Cortex of kidney (tissue), 1 donor: ENCODE measurements at places on chromosomes 4 and X.

- no peak for DNase-seq
These were observed 33.5 kb downstream of the PTPN13 start for GRCh38 chr4:86627462-86628135.

DNA sequence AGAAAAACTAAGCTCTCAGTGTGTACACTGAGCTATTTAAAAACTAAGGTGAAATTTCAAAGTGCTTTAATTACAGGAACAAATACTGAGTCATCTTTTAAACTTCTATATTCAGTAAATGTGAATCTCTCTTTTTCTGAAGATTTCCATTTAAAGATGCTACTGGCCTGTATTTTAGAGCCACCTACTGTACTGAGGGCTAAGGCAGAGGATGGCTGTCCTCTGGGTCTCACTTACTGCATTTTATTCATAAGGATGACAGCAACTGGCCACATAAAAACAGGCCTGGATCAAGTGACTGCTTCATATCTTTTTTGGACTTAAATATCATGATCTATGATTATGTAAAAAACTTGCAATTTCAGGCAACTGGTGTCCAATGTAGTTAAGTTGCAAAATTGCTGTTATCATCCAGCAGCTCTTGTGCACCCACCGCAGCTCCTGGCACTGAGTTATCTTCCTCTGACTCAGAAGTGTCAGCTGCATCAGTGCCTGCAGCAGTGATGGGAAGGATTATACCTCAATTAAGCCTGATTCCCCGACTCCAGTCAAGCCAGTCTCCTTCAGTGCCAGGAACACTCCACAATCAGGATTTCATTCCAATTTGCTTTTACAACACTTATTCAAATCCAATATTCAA lies 1073.7 kb downstream of the PDHA2 start:
- no peak for DNase-seq

GRCh38 chr4:42363614-42364013 lies 33.7 kb upstream of the SHISA3 start:
- no peak for DNase-seq

DNA sequence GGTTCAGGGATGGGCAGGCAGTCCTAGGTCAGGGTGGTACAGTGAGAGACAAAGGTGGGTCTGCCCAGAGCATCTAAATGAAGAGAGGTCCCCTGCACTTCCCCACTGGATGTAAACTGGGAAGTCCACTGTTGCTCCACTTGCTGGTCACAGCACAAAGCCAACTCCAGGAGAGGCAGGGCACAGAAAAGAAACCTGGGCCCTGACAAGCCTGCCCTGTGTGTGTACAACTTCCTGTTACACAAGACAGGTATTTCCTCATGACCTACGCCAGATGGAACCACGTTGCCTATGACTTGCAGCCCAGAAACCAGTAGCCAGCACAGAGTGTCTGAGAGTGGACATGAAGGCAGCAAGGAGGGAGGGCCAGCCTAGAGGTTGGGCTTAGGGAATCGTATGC lies 161.8 kb downstream of the SH3KBP1 start:
- DNase-seq, result no peak

- no peak for DNase-seq
These were observed 288.9 kb downstream of the IL1RAPL2 start for GRCh38 chrX:104854790-104855340.

- DNase-seq, result no peak
These were observed 31.1 kb downstream of the CLDN22 start for GRCh38 chr4:183288955-183289354.

- no peak for DNase-seq
These were observed 121.1 kb downstream of the SPATA18 start for GRCh38 chr4:52172166-52172565.

- no peak for DNase-seq
These were observed 142.8 kb upstream of the PPP1R2C start for GRCh38 chrX:42920752-42921151.

GRCh38 chr4:185471235-185472102 lies at the start of gene CCDC110:
Gene CCDC110 (minus strand): TSS chr4:185471733. CDS start chr4:185471683, 50 bp downstream.
- DNase-seq, result no peak

DNA sequence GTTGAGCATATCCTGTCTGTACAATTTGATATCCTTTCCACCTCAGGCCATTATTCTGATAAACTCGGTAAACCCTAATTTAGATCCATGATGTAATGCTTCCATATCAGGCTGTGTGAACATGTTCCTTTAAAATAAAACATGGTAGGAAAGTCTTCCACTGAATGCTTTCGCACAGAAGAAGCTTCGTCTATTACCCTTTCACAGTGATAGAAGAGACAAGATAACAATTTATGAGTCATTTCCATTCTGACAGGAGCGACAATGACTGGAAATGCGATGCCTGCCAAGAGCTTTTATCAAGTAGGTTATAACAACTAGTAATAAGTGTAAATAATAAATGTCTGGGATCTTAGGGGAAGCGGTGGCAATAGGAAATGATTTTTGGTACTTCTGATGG lies 98.8 kb downstream of the TTC29 start:
- DNase-seq, result no peak

DNA sequence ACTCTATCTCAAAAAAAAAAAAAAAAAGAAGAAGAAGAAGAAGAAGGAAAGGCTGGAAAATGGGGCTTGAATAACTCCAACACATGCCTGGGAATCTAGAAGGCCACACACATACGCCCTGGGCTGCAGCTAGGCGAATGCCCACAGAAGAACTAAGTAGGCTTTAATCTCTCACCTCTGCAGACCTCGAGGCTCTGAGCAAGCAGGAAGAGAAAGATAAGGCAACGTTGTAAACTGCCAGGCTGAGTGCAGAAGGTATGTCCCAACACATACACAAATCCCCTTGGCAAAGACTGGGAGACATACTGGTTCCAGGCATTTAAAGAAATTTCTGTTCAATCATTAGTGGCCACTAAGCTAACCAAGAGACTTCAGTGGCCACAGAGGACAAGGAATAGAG lies 18.4 kb downstream of the SLC38A5 start:
- no peak for DNase-seq

DNA sequence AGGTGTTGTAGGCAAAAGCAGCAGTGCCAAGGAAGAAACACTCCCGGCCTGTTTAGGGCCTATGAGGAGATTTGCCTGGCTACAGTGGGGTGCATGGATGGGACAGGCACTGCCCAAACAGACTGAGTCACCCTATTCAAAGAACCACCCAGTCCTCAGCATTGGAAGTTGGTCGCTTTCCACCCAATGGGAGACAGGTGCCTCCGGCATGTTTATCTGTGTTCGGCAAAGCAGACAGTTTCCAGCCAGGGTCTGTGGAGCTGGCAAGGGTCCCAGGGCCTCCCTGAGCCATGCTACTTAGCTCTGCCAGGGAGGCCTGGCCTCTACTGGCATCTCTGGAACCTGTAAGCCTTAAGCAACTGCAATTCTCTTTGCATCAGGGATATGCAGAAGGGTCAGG lies 165.1 kb upstream of the ATP6AP2 start:
- DNase-seq, result no peak

GRCh38 chr4:183721207-183722081 lies 62.4 kb downstream of the TRAPPC11 start:
- no peak for DNase-seq

DNA sequence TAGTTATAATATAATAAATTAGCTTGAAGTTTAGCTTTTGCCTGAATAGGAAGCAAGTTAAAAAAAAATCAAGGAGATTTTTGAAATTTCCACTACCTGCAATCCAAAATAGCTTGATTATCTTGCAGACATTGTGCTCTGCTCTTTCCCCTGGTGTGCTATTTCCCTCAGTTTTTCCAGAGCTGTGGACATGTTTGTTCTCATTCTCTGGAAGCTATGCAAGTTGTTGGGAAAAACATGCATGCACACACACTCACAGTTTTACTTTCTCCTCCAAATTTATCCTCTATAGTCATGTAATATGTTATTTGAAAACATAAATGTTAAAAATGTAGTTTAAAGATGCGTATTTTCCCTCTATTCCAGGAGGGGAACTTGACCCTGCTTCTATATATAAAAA lies 225.8 kb upstream of the ARSJ start:
- no peak for DNase-seq

DNA sequence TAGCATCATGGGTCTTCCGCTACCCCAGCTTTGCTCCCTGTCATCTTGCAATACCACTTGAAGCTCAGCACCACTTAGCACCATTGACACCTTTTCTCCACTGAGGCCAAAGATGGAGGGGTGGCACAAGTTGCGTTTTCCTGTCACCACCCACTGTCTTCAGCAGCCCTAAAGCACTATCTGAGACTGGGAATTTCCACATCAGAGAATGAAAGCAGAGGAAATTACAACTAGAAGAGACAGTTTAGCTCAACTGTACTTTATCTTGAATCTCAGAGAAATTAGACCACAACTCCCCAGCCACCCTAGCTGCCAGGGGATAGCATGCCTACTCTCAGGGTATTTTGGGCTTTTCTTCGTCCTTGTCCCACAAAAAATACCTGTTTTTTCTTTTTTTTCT lies 111.0 kb downstream of the DDIT4L start:
- DNase-seq, result no peak

- DNase-seq, result no peak
These were observed 84.7 kb downstream of the ARHGAP10 start for GRCh38 chr4:147816382-147817254.

DNA sequence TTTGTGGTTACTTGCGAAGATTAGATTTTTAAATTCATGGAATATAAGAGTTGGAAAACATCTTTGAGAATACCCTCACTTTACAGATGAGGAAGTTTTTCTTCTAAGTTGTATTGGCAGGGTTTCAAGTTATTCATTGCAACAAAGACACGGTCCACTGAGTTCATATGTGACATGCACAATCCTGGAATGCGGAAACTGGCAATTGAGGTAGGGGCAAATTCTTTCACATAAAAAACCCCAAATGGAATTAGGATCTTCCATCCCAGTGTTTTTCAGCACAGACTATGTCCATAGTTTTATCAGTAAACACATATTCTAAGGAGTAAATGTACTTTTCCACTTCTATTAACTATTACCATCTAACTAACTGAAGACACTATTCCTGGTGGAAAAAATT lies 81.8 kb upstream of the NAP1L5 start:
- DNase-seq, result no peak

DNA sequence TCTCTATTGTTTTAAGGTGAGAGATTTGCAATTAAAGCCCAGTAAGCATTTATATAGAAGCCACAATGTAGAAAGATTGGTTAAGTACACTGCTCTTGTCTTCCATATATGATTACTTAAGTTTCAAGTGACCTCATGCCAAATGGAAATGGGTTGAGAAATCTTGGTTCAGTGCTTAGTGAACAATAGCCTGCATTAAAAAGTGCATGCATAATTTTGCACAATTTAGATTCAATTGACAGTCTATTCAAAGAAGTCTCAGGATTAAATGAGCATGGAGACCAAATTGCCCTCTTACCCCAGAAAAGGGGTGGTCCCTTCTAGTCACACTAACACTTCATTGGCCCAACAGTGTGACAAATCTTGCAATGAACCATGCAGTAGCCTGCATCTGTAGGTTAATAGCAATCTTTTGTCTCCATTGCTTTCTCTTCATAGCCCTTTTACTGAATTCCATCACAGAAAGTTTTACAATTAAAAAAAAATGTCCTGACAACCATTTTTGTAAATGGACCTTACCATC lies 93.6 kb downstream of the HHIP start:
- DNase-seq, result no peak

DNA sequence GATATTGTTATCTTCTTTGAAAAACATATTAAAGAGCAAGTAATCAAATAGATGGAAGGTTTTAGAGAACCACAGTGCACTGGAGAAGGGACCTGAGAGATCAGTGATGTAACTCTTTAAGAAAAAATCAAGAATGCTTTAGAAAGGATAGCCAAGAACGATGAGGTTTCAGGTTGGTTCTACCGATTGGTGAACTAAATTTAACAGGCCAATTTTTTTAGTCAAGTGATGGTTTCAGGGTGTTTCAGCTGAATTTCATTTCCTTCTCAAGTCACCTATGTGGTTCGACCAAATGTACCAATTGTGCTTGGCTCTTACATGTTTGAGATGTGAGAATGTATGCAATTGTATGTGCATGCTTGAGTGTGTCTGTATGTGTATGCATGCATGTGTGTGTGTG lies 26.5 kb downstream of the HS3ST1 start:
- no peak for DNase-seq

DNA sequence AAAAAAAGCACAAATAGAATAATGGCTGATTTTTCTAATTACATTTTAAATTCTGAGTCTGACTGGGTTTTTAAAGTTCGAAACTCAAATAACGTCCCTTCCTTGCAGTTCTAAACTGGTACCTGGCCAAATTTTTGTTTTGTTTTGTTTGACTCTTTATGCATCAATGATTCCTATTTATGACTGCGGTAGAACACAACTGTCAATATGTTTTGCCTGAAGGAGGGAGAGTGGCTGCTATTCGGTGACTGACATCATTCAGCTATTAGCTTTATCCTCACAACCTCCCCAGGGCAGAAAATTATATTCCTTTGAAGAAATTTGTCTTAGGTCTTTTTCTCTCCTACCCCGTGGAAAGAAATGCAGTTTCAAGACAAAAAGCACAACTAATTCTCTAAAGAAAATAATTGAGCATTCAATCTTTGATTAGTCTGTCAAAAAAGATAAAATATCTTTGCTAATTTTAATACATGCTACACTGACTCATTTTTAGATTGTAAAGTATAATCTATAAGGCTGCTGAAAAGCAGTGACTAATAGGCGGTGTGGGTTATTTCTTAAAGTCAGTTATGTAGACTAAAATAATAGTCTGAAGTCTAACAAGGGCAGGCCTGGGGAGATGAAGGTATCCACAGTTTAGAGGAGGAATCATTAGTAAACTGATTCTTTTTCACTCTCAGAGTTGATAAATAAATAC lies 61.9 kb downstream of the TMEM150C start:
- DNase-seq, result no peak

DNA sequence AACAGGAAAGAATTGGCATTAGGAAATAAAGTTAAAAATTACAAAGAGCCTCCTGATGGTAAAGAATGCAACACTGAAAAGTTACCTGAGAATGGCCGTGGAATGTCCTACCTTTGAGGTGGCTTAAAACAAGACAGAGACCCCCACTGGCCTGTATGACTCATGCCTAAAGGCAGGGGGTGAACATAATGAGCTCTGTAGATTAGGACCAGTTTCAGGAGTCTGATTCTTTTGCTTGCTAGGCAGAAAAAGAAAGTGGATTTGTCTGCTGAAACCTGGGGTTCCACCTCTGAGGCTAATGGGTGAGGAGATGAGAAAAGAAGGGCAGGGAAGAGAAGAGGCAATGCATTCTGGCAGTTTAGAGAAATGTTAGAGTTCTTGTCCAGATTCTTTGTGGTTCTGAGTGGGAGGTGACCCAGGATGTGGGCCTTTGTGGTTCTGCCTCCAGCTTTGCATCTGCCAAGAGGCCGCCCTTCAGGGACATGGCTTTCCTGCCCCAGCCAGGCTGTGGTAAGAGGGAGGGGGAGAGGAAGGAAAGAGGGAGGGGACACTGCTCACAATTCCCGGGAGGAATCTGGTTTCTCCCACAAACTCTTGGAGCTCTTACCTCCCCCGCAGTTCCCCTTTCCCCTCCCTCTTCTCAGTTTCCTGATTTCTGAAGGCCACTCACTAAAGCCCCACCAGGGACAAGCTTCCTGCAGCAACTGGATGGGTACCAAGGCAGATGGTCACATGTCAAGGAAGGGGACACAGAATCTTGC lies 109.6 kb downstream of the EFNB1 start:
- no peak for DNase-seq

- DNase-seq, result no peak
These were observed 59.0 kb downstream of the WWC2 start for GRCh38 chr4:183158062-183158461.

- no peak for DNase-seq
These were observed 81.4 kb downstream of the SH3RF1 start for GRCh38 chr4:169189372-169189771.
